ENCODE measurements at places on chromosomes 11 and 22.
A peak's percentile ranks its signal among the peaks of the same experiment; 100 is the strongest.

DNA sequence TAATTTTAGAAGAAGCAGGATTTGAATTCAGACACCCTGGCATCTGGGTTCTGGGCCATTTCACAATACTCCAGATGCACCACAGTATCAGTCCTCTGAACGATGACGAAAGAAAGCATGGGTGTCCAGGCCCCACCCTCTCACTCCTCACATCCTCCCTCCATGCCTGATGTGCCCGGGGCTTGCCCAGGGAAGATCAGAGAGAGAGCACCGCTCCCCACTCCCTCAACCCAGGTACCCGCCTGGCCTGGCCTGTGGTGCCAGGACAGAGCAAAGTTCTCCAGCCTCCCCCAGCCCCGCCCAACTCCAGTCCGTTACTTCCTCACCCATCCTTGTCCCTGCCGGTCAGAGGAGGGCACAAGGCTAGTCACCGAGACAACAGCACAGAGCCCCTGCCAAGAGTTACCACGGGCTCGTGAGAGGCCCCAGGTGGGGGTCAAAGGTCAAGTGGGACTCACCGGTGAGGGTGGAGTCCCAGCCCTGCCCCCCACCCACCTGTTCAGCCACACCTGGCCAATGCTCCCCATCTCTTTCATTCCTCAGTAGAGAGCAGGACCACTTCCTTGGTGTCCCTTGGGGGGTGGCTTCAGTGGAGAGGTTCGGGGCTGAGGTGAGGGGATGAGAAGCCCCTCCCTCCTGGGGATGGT lies 8.1 kb downstream of the BCL9L start:
- peak; percentile 80 for DNase-seq

DNA sequence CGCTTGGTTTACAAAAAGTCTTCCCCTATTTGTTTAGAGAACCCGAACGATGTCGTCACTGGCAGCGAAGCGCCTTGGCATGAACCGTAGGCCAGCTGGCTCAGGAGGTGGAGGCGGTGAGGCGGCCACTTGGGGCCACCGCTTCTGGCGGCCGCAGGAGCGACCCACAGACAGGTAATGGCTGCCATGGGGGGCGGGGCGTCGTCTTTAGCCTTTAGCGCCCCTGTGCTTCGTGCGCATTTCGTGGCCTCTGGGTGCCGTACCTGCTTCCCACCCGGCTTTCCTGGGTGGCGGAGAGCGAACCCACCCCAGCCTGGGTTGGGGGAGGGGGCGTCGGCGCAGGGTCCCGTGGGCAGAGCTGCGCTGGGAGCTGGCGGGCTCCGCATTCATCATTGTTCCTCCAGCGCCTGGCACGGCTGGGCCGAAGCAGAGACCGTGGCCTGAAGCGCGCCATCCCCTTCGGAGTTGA lies 469 bp upstream of the OSBP2 start:
- peak; percentile 4 for DNase-seq

DNA sequence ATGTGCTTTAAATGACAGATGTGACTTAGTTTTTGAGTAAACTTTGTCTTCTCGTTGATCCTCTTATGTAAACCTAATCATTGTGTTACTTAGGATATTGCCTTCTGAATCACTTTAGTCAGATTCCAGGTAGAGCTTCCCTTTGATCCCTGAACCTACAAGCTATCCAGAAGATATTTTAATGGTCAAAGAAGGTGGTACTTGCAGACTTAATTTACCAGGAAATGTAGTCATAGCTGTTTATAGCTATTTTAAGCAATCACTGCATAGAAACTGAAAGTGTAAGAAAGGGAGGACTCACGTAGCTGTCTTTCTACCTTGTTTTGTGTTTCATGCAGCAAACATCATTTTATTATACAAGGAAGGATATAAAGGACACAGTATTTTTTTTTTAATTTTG lies 189.5 kb downstream of the DDX10 start:
- DNase-seq, result no peak

- DNase-seq, result no peak
Measured at GRCh38 chr22:30859714-30860095, 108.9 kb downstream of the MORC2 start.

- no peak for DNase-seq
Measured at GRCh38 chr22:39115977-39116621, 19.1 kb downstream of the APOBEC3H start.
